Activated T-cell treated with anti-CD3 and anti-CD28 coated beads for 1 hour (primary cell): ENCODE measurements at places on chromosomes 2 and 18.

GRCh38 chr2:196105951-196106350 is 37.3 kb upstream of the DNAH7 start:
- no peak for DNase-seq

- no peak for DNase-seq
Observed at GRCh38 chr2:29894822-29895614, 26.4 kb downstream of the ALK start.

GRCh38 chr2:168545439-168546082 is 89.5 kb downstream of the CERS6 start:
- no peak for DNase-seq

- DNase-seq = no peak
Observed at GRCh38 chr2:238573916-238574315, 147.2 kb downstream of the ASB1 start.

DNA sequence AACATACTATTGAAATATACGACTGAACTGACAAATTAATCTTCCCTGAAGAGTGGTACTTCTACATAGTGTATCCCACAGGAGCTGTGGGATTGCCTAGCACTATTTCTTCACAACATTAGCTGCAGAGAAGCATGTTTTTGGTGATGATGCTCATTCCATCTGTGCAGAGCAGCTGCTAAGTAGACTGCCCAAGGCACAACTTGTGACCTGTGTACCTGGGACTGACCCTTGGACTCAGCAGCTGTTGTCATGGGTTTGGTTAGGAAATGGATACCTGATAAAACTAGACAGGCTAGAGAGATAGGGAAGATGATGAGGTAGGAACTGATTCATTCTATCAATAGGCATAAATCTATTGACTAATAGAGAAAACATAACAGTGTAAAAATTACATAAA is 1204.0 kb downstream of the DSC3 start:
- no peak for DNase-seq

DNA sequence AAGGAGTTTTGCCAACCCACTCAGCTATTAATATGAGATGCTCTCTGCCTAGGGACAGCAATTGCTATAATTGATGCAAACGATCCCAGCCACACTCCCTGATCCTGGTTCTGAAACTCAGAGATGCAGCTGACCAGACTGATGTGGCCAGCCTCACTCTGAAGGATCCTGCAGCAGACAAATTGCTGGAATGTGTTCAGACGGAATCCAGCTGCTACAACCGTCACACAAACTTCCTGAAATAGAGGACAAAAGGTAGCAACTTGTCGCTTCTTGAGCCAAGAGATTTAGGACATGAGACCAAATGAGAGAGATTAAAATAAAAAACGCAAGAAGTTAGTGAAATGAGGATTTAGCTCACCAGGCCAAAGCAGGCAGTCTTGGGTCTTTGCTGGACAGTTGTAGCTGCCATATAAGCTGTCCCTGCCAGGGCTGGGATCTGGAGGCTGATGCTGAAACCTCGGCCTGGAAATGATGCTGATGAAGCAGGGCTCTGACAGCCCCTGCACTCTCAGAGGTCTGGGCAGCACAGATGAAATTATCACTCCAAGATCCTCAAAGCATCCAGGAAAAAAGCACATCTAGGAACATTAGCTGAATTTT is 8.3 kb upstream of the YWHAQ start:
- no peak for DNase-seq

DNA sequence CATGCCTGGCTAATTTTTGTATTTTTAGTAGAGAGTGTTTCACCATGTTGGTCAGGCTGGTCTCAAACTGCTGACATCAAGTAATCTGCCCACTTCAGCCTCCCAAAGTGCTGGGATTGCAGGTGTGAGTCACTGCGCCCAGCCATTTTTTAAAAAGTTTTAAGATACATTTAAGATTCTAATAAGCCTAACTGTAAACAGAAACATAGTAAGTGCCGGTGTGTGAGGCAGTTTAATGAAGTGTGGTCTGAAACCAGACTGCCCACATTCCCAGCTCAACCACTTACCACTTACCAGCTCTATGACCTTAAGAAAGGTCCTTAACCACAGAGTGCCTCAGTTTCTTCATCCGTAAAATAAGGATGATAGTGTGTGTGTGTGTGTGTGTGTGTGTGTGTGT is 42.4 kb downstream of the TMEM237 start:
- DNase-seq = no peak

GRCh38 chr2:58428096-58429013 is 187.2 kb upstream of the FANCL start:
- DNase-seq = no peak

DNA sequence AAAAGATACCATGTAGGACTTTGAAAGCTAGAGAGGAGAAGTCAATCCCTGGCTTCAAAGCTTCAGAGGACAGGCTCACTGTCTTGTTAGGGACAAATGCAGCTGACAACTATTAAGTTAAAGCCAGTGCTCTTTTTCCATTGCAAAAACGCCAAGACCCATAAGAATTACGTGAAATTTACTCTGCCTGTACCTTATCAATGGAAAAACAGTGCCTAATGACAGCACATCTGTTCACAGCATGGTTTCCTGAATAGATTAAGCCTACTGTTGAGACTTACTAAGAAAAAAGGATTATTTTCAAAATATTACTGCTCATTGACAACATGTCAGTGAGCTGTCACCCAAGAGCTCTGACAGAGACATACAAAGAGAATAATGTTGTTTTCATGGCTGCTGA is 52.9 kb downstream of the ANKRD12 start:
- no peak for DNase-seq

DNA sequence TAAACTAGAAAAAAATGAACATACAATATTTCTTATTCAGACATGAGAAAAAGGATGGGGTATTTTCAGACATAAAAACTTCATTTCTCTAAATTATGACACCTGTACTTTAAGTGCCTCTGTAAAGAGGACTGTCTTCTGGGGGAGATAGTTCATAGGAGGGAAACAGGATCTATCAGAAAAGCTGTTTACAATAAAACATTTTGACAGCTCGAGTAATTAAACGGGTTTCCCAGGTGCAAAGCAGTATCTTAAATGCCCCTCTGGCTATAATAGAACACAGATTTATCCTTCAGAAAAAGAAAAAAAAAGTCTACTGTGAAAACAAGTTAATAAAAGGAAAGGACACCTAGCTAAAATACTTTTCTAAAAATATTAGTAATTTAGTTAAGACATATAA is 311.4 kb upstream of the UBE2E3 start:
- no peak for DNase-seq

- no peak for DNase-seq
Observed at GRCh38 chr2:14702258-14702657, 69.7 kb downstream of the LRATD1 start.

DNA sequence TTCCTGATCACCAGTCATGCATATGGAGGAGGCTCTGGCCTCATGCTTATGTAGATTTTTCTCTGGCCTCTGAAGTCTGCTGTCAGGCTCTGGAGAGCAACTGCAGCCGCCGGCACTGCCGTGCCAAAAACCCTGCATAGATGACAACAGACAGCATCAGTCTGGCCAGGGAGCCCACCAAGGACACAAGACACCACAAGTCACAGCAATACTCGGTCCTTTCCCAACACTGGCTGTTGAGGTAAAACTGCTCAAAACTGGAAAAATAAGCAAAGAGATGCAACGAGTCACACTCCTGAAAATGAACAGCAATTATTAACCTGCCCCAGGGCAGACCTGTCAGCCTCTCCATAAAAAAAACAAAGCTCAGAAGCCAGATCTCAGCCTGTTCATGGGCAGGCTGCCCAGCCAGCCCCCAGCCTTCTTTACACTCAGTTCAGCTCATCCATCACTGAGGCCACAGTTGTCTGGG is 186.0 kb upstream of the RAB6C start:
- DNase-seq = no peak

DNA sequence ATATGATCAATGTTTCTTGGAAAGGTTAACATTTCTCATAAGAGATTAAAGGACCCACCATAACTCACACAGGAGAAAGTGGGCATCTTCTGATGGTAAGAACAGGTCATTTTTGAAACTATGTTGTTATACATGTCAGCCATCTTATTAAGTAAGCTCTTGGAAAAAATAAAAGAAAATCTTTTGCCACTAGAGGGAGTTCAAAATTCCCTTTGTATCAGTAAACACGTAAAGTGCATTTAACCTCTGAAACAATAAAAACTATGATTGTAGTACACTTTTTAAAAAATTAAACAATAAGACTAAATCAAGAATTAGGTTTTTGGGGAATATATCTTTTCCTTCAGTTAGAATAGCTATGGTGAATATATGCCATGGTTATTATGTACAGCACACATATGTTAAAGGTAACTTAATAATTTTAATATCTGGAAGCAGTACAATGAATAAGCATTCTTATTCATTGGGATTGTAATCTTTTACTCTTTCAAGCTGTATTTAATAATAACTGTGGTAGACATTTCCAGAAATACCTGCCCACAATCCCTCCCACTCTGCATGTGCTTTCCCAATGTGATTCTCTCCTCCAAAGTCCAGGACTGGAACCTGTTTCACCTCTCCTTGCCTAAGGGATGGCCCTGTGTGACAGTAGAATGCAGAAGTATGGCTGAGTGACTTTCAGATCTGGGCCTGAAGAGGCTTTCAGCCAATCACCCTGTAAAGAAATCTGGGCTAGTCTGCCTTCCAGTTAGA is 64.2 kb downstream of the RBMS1 start:
- DNase-seq = no peak

DNA sequence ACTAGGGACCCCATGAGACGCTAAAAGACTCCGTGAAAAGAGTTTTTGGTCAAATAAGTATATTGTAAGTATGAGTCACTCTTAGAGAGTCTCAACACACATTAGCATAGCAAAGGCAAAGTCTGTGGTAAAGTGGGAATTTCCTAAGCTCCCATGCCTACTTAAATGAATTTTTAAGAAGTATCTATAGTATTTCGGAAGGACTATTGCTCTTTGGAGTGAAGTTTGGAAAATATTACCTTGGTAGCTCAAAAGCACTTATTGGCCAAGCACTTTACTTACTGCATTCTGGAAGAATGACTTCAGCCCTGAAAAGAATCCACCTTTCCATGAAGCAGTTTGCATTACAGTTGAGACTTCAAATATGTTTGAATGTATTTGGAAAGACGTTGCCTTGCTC is 57.1 kb downstream of the CAVIN2 start:
- DNase-seq = no peak

- no peak for DNase-seq
Observed at GRCh38 chr18:6561862-6562291, 147.2 kb upstream of the L3MBTL4 start.

- DNase-seq = no peak
Observed at GRCh38 chr2:218745160-218745558, 34.5 kb downstream of the TTLL4 start.

- no peak for DNase-seq
Observed at GRCh38 chr2:196356332-196356731, 185.0 kb upstream of the STK17B start.

DNA sequence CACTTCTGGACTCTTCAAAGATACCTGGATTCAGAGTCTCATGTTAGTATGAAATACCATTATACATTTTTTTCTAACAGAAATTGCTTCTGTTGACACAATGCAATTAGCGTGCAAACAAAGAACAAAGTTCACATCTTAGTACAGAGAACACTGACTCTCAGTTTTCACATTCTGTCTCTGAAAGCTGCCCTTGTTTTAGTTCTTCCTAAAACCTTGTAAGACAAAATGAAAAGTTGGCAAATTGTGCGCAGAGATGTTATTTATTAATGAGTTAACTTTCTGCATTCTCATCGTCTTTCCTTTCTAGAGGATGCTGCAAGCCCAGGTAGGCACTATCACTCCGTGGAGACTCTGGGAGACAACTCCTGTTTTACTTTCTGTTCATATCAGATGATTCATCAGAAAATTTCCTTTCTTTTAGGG is 377.3 kb upstream of the POU3F3 start:
- DNase-seq = no peak

DNA sequence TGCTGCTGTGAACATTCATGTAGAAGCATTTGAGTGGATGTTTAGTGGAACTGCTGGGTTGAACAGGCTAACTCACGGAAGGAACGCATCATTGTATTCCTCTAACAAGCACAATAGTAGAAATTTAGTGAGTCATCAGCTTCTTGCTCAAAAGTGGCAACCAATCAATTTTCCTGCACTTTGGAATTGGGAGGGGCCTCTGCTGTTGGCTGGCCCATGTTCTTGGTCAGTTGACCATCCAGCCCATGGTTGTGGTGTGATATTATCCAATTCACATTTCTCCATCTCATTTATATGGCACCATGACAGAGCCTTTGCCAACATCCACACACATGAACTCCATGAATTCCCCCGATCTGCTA is 95.0 kb downstream of the TNFRSF11A start:
- no peak for DNase-seq

DNA sequence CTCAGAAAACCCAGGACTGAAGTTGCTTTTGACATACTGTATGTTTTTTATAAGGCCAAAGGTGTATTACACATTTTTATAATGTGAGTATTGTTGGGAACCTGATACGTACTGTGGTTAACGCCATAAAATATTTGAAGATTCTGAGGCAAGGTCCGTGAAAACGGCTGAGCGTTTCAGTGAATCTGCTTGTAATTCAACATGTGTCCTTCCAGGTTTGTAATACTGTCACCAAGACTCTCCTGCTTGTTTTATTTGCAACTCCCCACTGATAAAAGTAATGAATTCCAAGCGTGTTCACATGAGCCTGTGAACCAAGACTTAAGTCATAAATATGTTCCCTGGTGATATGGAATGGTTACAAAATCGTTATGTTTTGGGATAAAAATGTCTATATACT is 23.9 kb upstream of the FRZB start:
- DNase-seq = no peak

DNA sequence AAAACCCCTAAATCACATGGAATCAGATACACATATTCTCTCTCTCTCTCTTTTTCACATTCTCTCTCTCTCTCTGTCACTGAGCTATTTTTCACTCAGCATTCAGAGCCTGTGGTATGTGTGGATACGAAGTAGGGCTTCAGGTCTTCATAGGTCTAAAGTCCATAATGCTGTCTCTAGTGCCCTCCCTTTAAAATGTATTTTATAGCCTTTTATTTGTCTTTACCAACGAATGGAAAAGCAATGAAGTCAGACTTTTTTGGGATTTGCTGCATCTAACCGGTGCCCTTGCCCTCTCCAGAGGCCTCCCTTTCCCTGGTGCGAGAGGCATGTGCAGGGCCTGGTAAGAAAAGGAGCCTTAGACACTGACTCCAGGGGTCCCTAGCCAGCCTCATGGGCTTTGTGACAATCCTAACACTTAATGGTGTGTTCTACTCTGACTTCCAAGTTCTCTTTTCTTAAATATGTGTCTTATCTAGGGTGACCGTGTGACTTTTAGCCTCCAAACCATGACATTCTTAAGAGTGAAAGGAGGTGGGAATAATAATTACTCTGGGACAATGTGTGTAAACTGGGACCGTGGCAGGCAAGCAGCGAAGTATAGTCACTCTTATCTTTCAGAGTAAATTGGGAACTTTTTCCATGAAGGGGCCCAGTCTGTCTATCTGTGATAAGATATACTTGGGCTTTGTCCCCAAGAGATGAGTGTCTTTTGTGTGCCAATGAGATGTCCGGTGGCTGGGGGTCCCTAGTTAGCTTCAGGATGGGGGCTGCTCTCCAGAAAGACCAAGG is 101.1 kb downstream of the B3GNT2 start:
- DNase-seq = no peak

GRCh38 chr2:2892892-2893291 is 484.7 kb downstream of the EIPR1 start:
- DNase-seq = no peak
